ENCODE measurements at places on chromosomes 3 and 15.

- no peak for DNase-seq
These were observed 51.2 kb downstream of the MCTP2 start for GRCh38 chr15:94282269-94283250.

GRCh38 chr3:72839057-72839456 lies 9.2 kb downstream of the SHQ1 start:
- no peak for DNase-seq

DNA sequence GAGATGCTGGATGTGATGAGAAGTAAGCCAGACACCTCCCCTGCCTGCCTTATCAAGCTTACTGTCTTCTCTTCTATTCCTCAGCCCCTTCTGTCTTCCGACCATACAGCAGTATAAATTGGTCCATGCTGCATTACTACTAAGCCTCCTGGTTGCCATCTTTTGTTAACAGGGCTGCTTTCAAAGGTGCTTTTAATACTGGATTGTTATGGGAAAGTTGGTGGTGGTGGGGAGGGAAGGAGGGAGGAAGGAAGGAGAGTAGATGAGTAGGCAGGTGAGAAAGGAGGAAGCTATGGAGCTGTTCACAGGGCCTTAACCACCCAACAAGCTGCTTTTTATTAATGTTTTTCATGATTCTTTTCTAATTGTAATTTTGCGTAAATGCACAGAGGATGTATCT lies 114.9 kb downstream of the SLC25A26 start:
- DNase-seq = no peak

DNA sequence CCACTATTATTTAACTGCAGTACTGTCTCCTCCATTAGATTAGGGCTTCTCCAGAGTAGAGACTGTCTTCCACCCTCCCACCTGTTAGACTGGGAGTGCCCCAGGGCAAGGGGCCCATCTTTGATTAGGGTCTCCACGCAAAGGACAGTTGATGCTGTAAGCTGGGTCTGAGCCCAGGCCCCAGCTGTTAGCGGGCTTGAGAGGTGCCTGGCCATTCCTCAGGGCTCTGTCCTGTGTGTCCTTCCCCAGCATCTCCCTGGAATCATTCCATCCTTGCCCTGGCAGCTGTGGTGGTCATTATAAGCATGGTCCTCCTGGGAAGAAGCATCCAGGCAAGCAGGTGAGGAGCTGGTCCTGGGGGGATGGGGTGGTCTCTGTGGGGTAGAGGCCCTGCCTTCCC lies 6.1 kb downstream of the SLC51B start:
- no peak for DNase-seq

- DNase-seq = no peak
These were observed 48.7 kb downstream of the NAALADL2 start for GRCh38 chr3:174907628-174908407.

GRCh38 chr3:35201211-35201610 lies 438.1 kb upstream of the ARPP21 start:
- DNase-seq = no peak

- no peak for DNase-seq
These were observed 23.1 kb downstream of the SLC24A5 start for GRCh38 chr15:48143856-48144255.

GRCh38 chr3:49869525-49870126 lies at the start of gene CAMKV:
Gene CAMKV (minus strand): TSS chr3:49869906. CDS start chr3:49862388, 7,518 bp downstream.
- DNase-seq = peak; percentile 68

- DNase-seq = no peak
These were observed 36.6 kb downstream of the LNP1 start for GRCh38 chr3:100437721-100438622.

DNA sequence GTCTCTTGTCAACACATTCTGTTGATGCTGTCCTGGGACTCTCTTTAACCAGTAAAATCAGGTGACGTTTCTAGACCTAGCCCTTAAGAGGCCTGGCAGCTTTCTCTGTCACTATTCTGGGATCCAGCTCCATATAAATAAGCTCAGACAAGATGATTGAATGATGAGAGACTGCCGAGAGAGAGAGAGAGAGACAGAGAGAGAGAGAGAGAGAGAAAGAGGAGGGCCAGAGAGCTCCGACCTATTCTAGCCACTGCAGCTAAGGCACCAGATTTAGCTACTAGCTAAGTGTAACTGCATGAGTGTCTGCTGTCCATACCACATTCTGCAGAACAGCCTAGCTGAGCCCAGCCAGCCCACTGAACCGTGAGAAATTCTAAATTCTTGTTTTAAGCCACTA lies 36.1 kb upstream of the CTXND1 start:
- DNase-seq = no peak

DNA sequence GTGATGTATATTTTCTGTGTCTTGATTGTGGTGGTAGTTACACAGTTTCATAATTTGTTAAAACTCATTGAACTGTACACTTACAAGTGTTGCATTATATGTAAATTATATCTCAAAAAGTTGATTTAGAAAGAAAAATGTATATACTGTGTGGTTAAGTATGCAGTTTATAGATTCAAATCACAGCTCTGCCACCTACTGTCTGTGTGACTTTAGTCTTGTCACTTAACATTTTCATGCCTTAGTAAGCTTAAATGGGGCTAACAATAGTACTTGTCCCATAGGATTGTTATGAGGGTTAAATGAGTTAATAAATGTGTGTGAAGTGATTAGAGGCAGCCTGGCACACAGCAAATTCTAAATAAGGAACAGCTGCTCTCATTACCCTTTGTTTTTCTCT lies 120.9 kb upstream of the P2RY1 start:
- no peak for DNase-seq

GRCh38 chr3:170766253-170766652 lies 103.7 kb downstream of the RPL22L1 start:
- DNase-seq = no peak

DNA sequence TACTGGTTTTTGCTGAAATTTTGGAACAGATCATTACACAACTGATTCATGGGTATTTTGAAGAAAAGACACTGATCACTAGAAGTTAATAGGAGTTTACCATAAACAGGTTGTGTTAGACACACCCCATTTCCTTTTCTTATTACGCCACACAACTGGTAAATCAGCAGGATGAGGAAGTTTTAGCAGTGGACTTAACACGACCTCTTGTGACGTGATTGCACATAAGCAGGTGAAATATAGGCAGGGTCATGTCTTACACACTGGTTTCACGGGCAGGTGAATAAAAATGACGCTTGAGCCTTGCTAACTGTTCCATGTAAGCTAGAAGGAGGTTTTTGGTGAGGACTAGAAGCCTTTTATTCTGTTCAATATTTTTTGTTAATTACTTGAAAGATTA lies 27.1 kb upstream of the TPRG1 start:
- DNase-seq = peak; percentile 57

DNA sequence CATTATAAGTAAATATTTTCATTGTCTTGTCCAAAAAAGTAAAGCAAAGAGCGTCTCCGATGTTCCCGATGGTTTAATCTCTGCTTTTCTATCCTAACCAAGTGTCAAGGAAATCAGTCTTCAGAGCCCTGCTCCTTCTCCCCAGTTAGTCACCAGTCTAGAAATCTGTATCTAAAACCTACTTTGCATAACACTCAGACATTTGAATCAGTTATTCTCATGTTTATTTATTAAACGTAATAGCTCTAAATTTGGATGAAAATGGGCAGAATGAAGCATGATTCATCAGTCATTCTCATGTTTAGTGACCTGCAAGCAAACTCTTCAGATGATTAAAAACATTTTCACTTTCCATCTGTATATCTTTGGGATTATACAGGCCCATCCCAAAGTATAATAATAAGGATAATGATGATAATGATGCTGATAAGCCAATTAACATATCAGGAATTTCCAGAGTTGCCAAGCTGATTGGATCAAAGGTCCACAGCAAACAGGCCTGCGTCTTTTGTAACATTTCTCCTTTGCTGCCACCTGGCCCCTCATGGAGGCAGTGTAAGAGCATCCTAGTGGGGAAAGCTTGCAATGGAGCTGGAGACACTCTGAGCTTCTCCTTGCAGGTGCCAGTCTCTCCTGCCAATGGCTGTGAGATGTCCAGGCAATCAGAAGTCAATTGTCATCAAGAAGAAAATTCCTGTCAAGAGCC lies 273.9 kb downstream of the IGSF11 start:
- no peak for DNase-seq

GRCh38 chr3:8255725-8256124 lies 245.9 kb upstream of the LMCD1 start:
- DNase-seq = no peak

GRCh38 chr3:52782412-52783210 lies 5.2 kb downstream of the ITIH1 start:
- DNase-seq = no peak

DNA sequence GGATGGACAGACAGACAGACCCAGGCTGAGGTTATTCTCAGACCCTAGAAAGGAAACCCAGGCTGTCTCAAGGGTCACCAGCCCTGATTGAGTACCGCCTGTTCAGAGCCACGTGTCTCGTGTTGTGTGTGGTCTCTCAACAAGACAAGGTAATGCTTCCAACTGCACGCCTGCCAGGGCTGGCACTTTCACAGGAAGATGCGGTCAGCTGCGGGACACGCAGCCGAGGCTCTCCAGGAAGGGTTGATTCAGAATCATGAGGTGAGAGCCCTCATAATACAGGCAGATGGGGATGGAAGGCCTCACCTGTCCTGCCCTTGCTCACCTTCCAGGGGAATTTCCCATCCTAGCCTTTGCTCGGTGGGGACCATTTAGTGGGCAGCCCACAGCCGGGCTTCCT lies 81.4 kb downstream of the TOP2B start:
- DNase-seq = no peak

- no peak for DNase-seq
These were observed 45.4 kb downstream of the MAGEF1 start for GRCh38 chr3:184666442-184666841.

DNA sequence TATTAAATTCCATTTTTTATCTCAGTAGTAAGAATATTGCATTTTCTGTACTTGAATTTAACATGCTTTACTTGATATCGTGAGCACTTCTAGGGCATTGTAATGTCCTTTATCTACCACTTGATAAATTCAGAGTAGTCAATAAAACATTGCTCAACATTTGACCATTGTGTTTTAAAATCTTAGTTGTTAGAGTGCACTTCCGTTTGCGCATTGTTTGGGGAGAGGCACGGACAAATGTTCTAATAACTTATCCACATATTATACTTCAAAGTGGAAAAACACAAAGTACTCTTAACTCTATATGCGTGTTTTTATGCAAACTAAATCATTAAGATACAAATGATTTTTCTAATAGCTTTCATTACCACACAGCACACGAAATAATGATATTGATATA lies 419 bp downstream of the FAM227B start:
- peak; percentile 64 for DNase-seq

DNA sequence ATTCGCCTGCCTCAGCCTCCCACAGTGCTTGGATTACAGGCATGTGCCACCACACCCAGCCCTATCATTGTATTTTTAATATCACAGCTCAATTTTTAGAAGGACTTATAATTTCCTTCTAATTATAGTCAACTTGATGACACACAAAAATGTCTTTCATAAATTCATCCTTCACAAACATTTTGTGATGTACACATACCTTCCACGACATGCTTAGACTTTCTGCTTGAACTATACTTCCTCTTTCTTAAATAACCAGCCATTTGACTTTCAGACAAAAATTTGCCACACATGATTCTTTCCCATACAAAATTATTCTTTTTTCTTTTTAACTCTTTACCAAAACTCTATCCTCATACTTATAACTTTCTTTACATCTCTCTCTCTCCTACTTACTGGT lies 48.4 kb upstream of the CCK start:
- peak; percentile 61 for DNase-seq

GRCh38 chr3:28836199-28836598 lies 444.7 kb upstream of the RBMS3 start:
- no peak for DNase-seq

- no peak for DNase-seq
These were observed 419.0 kb downstream of the CNTN4 start for GRCh38 chr3:2517500-2518172.

- DNase-seq = peak; percentile 21
These were observed 36.5 kb downstream of the BOC start for GRCh38 chr3:113247675-113248458.

DNA sequence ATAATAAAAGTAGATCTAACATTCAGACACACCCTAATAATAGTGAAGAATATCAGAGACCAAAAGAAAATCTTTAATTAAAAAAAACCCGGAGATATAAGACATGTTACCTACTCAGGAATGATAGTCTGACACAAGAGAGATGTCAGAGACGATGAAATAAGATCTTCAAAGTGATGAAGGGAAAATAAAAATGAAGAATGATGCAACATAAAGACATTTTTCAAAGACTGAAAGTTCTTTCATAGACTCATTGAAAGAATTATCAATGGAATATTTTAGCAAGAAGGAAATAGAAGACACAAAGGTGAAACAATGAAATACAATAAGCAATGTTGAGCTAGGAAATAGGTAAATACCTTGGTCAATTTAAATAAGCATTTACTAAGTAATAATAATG lies 19.6 kb downstream of the HCLS1 start:
- DNase-seq = no peak

- no peak for DNase-seq
These were observed 8.0 kb upstream of the GSK3B start for GRCh38 chr3:120102232-120102631.

- DNase-seq = peak; percentile 52
These were observed 72.9 kb downstream of the LRRC28 start for GRCh38 chr15:99324082-99324620.

GRCh38 chr3:117045143-117045542 lies 335.6 kb downstream of the TUSC7 start:
- DNase-seq = no peak

DNA sequence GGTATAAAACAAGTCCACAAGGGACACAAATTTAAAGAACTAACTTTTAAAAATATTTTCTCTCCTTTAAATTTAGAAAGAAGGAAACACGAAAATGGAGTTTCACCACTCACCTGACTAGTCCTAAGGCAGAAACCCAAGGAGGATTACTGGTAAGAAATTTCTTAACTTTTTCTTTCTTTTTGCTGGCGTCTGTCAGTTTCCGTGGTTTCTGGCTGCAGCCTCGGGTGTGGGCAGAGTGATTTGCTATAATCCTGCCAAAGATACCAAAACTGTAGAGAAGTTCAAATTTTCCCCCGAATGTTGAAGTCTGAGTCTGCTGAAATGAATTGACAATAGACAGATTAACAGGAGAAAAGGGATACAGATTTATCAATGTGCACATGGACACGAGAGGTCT lies 843.6 kb upstream of the ALCAM start:
- no peak for DNase-seq

GRCh38 chr15:101059381-101060341 lies 140.5 kb downstream of the LRRK1 start:
- no peak for DNase-seq

- DNase-seq = no peak
These were observed 3.1 kb downstream of the MYO1E start for GRCh38 chr15:59369597-59369996.

Data from NB4 (cell line).